ENCODE measurements at places on chromosomes 5 and 9.

DNA sequence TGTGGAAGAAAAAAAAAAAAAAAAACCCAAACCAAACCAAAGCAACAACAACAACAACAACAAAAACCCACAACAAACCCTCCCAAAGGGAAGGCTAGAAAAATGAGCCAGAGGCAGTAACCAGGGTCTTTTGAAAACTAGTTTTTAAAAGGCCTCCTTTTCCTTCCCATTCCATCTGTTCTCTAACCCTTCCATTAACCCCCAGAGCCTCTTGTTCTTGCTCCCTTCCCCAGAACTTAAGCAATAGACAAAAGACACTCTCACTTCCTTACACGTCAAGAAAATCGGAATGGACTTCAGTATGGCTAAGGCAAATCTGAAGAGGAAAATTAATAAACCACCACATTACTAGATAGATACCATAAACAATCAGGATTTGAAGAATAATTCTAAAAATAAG, 292.8 kb downstream of the ARL15 start:
- no peak for DNase-seq

- DNase-seq = no peak
These were observed 54.8 kb upstream of the HMHB1 start for GRCh38 chr5:143757116-143757515.

- no peak for DNase-seq
These were observed 36.2 kb downstream of the GRIN3A start for GRCh38 chr9:101702257-101702656.

DNA sequence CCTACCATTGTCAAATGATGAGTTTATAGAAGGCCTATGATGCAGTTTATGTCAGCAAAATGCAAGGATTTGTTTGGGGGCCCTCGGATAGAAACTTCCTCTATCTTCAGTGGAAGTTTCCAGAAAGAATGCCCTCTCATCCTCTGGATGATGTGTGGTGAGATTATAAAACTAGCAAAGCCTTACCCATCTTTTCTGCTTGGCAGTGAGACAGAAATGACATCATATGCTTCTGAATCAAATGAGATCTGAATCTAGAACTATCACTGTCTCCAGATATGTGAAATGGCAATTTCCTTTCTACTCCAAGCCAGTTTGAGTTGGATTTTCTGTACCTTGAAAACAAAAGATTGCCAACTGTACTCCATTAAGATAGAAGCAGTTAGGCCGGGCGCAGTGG, 60.4 kb upstream of the CKMT2 start:
- DNase-seq = no peak

DNA sequence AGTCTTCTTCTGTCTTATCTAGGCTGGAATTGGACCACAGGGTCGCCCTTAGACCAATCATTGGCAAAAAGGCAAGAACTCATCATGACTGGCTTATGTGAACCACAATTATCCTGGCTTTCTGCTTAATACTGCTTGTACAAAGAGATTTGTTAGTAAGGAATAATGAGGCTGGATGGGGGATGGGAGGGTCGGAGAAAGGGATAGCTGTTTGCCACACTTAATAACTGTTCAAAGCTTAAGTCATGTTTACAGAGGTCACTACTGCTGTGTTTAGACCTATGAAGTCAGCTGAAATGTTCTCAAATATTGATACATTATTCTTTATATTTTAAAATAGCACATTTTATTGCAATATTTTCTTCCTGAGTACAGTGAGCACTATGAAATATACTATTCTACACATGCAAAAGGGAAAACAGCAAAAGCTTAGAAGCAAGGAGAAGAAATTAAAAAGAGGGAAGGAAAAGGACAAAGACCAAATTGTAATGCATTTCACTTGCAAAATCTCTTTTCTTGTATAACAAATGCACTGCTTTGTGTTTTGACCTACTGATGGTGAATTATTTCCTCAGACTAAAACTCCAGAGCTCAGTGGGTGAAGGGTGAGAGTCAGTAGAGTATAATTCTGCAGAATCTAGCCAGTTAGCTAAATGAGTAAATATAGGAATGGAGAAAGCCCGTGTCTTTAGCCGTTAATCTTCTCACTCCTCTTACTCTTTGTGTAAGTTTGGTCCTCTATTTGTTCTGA, 404.9 kb upstream of the ZNF608 start:
- no peak for DNase-seq

DNA sequence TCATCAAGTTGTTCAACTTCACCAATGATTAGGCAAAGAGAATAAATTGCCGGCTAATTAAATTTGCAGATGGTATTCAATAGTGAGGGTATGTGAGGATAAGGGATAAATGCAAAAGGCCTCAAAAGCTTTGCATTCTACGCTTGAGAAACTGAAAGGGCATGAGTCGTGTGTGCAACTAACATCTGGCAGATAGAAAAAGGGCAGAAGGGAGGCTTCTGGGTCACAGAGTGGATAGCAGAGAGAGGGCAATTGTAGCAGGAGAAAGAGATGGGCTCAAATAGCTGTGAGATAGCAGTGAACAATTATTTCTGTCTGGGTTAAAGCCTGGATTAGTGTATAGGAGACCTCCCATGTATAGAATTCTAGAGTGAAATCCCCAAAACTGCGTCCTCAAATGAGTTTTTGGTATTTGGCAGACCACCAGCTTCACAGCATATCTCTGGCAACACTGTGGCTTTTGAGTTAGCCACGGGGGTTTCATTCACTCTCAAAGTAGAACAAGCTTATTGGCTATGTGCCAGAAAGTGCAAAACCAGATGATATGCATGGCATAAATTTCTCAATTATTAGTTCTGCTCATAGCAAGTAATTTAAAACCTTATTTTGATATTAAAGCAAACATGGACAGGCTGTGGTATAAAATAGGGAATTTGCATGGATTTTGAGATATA, 586.3 kb downstream of the BRINP1 start:
- no peak for DNase-seq

- no peak for DNase-seq
These were observed 251.9 kb upstream of the CDH12 start for GRCh38 chr5:23105021-23105420.

DNA sequence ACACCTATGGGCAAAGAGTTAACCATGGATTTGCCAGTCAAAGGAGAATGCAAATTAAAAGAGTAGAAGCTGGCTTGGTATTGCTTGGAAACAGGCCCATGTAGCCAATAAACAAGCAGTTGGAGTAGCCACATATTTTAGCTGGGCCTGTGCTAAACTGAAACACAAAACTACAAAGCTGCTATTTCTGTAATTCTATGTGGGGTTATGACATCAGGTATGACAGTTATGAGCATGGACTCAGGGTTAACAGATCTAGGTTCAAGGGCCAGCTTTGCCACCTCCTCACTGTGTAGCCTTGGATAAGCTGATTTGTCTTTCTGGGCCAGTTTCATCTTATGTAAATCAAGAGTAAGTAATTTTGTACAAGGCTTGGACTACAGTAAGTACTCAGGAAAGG, 142.7 kb downstream of the PIP5K1B start:
- DNase-seq = no peak

GRCh38 chr9:82170866-82171265, 182.3 kb downstream of the SPATA31D1 start:
- no peak for DNase-seq

GRCh38 chr9:92033307-92033706, 81.9 kb downstream of the SPTLC1 start:
- no peak for DNase-seq
